Activated CD4-positive, alpha-beta T cell treated with anti-CD3 and anti-CD28 coated beads for 1 hour (primary cell): ENCODE measurements at places on chromosomes 5 and 9.

DNA sequence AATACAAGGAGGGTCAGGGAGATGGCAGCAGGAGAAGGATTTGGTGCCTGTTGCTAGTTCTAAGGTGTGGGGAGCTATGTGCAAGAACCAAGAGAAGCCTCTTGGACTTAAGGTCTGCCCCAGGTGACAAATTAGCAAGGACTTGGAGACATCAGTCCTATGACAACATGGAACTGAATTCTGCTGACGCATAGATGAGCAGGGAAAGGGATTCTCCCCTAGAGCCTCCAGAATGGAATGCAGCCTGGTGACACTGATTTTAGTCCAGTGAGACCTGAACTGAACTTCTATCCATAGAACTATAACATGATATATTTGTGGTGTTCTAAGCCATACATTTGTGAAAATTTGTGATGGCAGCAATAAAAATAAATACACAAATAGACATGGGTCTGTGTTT, 215.6 kb downstream of the ESM1 start:
- no peak for DNase-seq

GRCh38 chr9:114825126-114825795, 19.4 kb upstream of the TNFSF15 start:
- DNase-seq: no peak

DNA sequence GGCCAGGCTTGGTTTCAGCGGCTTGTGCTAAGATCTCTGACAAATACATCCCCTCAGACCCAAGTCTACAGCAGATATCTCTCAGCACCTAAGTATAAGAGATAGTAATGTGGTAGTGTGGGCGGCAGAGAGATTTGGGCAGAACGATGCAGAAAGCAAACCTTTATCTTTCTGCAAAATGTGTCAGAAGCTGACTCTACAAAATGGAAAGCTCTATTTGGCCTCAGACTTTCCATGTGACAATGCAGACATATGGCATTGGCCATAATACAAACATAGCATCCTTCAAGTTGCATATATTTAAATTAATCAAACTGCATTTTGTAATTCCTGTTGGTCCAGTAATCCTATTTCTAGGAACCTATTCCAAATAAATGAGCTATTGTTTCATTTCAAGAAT, 102.5 kb upstream of the RAI14 start:
- no peak for DNase-seq

DNA sequence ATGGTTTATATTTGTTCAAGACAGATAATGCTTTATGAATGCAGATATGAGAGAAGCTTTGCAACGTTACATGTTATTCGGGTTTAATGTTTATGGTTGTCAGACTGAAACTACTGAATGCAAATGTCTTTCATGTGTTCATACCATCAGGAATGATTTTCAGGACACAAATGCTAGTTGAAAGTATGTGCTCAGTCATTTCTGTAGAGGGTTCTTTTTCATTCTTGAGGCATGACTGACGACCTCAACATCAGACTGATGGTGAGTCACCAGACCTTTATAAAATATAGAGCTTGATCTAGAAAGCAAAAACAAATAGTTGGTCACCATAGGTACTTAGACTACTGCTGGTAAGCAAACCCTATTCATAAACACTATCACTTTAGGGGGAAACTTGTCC, 287.3 kb upstream of the NUDT12 start:
- no peak for DNase-seq

GRCh38 chr9:135346438-135347050, 133.0 kb upstream of the PPP1R26 start:
- no peak for DNase-seq

GRCh38 chr9:136916330-136917184, 28.0 kb downstream of the FBXW5 start:
- no peak for DNase-seq

DNA sequence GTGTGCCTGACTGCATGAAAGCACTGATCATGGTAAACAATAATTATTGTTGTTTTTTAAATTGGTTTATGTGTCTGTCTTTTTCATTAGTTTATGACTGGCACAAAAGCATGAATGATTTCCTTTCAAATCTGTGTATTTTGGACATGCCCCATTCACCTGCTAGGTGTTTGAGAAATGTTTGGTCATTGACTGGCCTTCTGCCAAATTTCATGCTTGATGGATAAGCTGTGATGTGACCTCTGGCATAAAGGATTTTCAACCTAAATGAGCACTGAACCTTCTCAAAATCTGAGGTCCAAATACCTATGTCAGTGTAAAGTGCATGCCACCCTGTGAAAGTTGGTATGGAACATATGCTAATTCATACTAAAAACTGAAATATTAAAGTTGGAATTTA, 204.5 kb downstream of the BRINP1 start:
- DNase-seq: no peak

- no peak for DNase-seq
Observed at GRCh38 chr5:72849546-72849945, 33.1 kb downstream of the TNPO1 start.

DNA sequence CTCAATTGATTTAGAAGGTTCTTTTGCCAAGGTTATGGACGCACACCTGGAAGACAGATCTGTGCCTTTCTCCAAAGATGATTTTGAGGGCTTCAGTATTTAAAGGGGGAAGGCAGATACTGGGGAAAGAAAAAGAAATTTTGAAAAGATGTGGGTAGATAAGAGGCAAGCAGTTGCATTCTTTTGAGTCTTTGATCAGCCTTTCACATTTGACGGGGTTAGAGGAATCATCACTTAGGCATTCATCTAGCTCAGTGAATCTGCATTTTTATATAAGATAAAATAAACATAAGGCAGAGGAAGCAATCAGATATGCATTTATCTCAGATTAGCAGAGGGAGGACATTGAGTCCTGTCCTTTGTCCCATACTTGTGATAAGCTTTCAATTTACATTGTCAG, 243.4 kb upstream of the RAI14 start:
- DNase-seq: no peak

DNA sequence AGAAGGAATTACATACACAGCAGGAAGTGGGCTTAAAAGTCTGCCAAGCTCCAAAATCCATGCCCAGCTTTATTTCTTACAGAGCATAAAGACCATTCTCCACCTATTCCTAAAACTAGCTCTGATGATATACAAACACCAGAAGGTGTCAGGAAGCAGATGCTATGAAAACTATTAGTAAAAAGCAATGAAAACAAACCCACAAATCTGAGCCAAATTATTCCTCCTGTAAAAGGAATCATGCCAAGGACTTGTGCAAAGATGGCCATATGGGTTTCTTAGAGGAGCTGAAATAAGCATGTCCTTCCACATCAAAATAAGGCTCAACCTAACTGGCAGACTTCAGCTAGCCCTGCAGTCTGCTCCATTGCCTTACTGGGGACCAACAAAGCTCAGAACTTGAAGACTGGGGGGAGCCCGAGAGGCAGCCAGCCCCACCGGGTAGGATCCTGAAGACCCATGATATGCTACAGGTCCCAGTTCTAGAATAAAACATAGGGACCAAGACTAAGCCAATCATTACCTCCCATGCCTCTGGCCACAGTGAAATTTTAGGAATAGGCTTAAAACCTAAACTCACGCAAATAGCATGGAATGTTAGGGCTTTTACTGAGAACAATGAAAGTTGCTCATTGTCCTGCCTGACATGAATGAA, 42.8 kb upstream of the GABRP start:
- DNase-seq: no peak

- no peak for DNase-seq
Observed at GRCh38 chr9:131485728-131486422, 16.8 kb upstream of the POMT1 start.

GRCh38 chr9:114287763-114288192, 35.1 kb upstream of the ORM1 start:
- no peak for DNase-seq

DNA sequence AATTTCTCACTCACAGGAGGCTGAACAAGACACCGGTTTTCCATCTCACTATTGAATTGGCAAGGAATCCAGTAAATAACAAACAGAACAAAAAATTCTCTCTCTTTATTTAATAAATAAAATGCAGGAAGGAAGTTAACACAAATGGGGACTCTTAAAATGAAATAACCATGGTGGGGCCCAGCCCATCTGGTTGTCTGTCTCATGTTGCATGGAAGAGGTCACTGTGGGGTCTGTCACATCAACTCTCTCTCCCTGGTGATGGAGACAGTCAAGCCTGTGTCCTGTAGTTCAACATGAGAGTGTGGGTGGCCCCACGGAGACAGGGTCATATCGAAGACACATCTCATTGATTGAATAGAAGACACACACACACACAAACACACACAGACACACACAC, 297.7 kb downstream of the IRX2 start:
- DNase-seq: no peak

- DNase-seq: no peak
Observed at GRCh38 chr9:121182989-121183388, 18.7 kb downstream of the RAB14 start.

- DNase-seq: no peak
Observed at GRCh38 chr9:102519423-102519822, 475.7 kb upstream of the CYLC2 start.

DNA sequence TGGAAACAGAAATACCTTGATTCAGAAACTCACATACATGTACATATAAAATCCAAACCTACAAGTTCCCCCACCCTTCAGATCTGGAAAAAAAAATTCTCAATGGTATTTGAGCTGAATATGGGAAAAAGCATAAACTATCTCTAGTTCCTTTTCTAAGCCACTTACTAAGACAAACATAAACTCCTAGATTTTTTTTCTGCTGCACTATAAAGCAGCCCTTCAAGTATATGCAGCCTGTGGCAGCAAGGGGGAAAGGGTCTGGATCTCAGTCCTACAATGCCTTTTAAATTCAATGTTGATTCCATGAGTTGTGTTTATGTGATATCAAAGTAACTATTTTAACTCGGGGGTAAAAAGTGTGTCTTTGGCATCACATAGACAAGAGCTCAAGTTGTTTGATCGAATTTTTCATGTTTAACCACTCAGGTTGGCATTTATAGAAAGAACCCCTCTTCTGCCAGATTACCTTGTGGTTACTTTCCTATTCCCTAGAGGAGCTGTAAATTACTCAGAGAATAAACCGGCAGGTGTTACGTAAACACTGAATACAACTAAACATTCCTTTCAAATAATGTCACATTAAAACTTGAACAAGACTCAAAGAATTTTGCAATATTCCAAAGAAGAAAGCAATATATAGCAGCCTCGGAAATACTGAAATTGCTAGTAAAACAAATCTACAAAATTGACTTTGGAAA, 91.8 kb upstream of the FER start:
- no peak for DNase-seq

DNA sequence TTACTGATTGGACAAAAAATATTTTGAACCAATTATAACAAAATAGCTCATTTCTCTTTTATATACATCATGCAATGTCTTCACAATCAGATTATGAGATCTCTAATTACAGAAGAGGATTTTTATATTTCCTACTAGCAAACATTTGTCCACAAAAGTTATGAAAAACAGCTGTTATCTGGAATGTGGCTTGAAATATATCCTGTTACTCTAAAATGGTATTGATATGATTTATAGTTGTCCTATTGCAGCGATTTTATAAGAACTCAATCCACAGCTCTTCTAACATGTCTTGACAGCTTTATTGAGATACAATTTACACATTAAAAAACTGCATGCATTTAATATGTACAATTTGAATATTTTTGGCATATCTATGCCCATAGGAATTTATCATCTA, 779.9 kb upstream of the ACO1 start:
- no peak for DNase-seq

GRCh38 chr5:74040811-74041491, 415.0 kb downstream of the ARHGEF28 start:
- DNase-seq: no peak

- no peak for DNase-seq
Observed at GRCh38 chr9:115262952-115263351, 145.0 kb upstream of the TNC start.

DNA sequence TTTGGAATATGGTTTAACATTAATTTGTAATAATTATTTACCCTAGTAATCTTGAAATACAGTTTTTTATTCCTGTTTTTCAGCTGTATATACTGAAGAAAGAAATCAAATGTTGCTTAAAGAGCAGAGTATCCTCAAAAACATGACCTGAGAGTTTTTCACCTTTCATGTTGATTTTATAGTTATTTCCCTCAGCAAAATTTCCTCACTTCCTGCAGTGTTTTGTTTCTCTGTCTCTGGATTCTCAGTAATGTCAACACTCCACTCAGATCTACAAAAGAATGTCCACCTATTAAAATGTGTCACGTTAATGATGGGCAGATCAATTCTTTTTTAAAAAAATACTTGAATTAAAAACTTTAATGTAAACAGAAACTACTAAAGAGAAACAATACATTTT, 398.3 kb downstream of the ANXA1 start:
- DNase-seq: no peak

GRCh38 chr5:116492016-116492623, 82.5 kb downstream of the SEMA6A start:
- DNase-seq: no peak

- no peak for DNase-seq
Observed at GRCh38 chr5:156819537-156819936, 30.6 kb upstream of the PPP1R2B start.

GRCh38 chr5:53454719-53455000, 25.8 kb upstream of the FST start:
- no peak for DNase-seq

GRCh38 chr5:176902102-176902814, 3.1 kb upstream of the HK3 start:
- no peak for DNase-seq

- no peak for DNase-seq
Observed at GRCh38 chr9:4657426-4658159, 4.5 kb upstream of the PLPP6 start.

- DNase-seq: no peak
Observed at GRCh38 chr9:127742435-127743088, 7.5 kb upstream of the TOR2A start.

GRCh38 chr5:107646418-107646817, 24.3 kb downstream of the EFNA5 start:
- DNase-seq: no peak

GRCh38 chr9:33329117-33329563, 38.8 kb downstream of the NFX1 start:
- no peak for DNase-seq

- DNase-seq: no peak
Observed at GRCh38 chr5:174920906-174921550, 196.6 kb downstream of the MSX2 start.

- DNase-seq: no peak
Observed at GRCh38 chr5:51678330-51678729, 295.1 kb downstream of the ISL1 start.
